ENCODE measurements at places on chromosomes 13 and 19.

GRCh38 chr19:57803594-57804325, 11.0 kb downstream of the ZNF552 start:
- DNase-seq, result no peak

DNA sequence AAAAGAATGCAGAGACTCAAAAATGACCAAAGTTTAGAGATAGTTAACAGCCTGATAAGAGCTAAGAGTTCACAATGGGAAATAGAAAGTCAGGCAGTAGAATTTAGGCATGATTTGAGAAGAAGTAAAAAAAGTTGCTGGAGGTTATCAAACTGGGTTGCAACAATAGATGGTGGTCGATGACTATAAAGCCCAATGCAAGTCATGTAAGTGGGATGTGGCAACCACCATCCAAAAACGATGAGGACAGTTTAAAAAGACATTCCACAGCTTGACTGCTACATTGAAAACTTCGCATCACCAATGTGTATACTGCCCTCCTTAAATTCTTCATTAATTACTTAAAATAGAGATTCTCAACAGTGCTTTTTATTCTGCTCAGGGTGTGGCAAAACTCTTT, 19.7 kb downstream of the ELF1 start:
- no peak for DNase-seq

- DNase-seq, result no peak
Measured at GRCh38 chr19:43353606-43354304, at the start of gene CD177. Gene CD177 (plus strand): TSS chr19:43353686. CDS start chr19:43353715, 29 bp downstream.

DNA sequence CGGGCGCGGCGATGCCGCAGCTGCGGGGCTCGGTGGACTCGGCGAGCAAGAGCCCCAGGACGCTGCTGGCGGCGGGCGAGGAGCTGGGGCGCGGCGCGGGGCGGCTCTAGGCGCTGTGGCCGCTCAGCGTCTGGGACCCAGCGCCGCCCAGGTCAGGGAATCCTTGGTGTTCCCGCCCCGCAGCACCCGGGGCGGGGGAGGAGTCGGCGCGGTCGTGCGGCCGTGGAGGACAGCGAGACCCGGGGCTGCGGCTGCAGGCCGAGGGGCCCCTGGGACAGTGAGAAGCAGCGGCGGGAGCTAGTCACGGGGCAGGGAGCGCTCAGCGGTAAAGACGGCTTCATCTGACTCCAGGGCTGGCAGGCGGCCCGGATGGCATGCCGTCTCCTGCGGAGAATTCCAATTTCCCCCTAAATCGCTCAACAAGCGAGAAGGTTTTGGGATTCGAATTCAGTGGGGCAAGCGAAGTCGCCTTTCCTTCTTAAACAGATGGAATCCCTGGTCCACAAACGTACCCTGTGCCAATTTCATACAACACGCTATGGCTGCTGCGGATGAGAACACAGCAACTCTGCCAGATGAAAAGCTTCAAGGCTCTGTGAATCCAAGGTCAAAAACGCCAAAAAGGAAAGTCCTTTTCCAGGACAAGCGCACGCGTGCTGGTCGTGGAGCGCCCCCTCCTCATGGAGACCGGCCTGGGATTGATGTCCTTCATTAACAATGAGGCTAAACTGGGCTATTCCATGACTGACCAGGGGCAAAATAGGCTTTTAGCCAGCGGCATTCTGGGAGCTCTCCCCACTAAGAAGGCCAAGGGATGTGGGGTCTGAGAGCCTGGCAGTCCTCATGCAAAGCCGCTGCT, 4.2 kb upstream of the ZSCAN4 start:
- DNase-seq, result no peak

DNA sequence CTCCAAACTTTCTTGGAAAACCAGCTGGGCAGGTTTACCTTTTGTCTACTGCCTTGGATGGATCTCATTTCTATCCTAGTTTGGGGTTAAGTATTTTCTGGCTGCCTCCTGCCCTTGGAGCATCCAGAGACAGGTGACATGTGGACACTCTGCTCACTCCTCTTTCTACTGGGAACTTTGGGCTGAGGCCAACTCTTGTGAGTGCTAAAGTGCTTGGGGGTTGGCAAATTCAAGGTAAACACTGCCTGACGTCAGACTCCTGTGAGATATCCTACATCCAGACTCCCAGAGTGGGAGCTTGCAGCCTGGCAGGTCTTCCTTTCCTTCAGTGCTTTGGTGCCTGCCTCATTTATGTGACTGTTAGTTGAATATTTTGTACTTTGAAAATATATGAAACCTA, 388.1 kb downstream of the KCNRG start:
- DNase-seq, result no peak

DNA sequence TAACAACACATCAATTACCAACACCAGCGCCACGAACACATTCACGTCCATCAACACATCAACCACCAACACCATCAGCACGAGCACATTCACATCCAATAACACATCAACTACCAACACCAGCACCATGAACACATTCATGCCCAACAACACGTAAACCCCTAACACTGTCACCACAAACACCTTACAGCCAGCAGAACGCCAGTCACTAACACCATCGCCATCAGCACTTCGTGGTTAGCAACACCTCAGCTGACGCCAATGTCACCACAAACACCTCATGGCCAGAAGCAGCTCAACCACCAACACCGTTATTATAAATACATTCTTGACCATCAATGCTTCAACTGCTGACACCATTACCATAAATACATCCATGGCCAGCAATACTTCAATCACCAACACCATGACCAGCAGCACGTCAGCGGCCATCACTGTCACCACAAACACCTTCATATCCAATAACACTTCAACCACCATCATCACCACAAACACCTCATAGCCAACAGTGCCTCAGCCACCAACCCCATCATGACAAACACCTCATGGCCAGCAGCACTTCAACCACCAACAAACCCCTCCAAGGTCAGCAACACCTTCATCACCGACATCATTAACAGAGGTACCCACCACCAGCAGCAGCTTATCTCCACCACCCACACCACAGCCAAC, 9.4 kb downstream of the FCER2 start:
- no peak for DNase-seq

DNA sequence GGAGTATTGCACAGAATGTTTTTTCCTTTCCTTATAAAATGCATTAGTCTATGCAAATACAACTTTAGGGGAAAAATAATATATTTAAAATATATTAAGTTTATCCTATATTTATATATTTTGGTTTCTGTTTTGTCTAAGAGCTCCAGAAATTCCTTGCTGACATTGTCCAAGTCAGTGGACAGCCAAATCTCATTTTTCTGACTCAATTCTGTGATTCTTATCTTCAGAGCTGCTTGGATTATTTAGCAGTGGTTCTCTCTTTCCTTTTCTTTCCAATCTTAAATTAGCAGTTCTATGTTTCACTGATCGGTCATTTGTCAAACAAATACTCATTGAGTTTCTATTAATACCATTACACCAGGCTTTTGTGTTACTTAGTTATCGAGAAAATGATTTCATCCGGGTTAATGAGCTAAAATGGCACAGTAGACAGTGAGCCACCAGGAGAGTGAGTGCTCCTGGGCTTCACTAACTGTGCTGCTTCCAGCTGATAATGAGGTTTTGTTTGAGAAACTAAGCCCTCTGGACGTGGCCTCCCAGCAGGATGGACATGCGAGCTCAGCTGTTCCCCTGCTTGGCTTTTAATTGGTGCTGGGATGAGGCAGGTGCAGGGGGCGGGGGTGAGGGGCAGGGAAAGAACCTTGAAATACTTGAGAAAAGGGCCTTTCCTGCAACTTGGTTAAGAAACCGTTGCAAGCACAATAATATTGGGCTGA, 44.0 kb downstream of the ATP11A start:
- no peak for DNase-seq

DNA sequence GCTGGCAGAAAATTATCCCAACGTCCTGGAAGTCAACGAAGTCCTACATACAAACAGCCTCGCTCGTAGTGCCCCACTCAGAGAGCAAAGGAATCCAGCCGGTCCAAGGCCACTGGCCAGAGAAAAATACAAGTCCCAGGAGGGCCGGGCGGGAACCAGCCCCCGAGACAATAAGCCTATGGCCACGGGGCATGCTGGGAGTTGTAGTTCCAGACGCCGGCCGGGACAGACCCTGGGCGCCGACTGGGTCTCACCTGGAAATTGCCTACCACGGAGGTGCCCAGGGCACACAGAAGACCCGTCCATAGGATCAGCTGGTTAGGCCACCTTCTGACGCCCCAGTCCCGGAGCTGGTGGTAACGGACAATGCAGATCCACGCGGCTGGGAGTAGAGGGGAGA, 5.4 kb downstream of the TMEM150B start:
- DNase-seq, result no peak

DNA sequence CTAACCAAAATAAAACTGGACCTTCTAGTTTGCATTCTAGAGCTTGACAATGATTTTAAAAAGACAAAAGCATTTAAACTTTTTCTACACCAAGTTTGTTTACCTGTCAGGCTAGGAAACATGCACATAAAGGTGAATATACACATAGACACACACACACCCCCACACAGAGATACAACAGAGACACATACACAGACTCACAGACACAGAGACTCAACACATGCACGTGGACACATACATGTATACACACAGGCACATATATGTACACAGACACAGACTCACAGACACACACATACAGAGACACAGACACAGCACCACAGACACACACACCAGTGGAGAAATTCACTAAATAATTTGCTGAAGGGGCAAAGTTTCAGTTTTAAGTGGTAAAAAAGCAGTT, 155.7 kb downstream of the GPC5 start:
- no peak for DNase-seq

DNA sequence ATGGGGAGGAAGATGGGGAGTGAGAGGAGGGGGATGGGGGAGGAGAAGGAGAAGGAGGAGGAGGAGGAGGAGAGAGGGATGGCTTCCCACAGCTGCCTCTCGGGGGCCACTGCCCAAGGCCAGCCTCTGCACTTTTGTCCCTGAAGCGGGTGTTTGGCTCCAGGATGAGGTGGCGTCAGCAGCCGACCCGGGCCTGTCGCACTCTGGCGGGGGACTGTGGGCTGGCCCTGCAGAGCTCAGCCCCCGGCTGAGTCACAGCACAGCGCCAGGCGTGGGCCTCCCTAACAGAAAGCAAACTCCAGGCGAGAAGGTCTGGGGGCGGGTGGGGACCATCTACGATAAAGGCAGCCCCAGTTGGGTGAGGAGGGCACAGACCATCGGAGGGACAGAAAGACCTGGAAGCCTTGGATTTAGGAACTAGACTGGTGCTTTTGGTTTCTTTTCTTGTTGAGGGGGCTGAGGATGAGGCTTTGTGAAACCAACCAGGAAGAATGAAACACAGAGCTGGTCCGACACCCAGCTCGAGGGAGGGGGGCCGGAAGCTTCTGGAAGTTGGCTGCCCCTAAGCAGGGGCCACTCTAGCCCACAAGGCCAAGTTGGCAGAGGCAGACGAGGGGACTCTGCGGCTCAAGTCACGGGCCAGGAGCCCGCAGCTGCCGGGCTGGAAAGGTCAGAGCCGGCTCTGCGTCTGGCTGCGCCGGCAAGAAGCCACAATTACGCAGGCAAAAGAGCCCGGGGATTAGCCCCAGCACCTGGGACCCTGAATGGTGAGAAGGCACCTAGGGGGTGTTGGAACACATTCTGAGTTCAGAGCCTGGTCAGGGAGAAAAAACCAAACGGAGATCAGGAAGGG, 18.2 kb downstream of the LSM4 start:
- no peak for DNase-seq

DNA sequence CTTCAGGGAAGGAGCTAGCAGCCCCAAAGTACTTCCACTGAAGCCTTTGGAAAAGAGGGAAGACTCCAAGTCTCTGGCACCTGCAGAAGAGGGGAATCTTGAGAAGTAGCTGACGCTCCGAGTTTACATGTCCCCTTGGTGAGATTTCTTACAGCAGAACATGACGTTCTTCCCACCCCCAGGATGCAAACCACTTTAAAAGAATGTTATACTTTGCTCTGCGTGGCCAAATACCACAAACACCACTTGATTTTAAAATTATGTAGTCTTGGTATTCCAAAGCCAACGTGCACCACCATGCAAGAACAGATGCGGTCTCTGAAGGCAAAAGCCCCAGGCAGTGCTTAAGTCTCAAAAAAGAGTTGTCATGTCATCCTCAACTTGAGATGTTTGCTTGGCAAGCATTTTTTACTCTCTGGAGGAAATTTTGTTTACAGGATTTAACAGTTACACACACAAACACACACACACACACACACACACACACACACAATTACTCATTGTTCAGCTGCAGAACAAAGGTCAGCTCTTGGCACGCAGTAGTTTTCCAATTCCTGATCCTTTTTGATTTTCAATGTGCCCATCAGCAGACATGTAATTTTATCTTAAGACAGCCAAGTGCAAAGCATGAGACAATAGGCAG, 106.1 kb downstream of the RGCC start:
- no peak for DNase-seq

GRCh38 chr19:29384656-29385055, 141.1 kb upstream of the VSTM2B start:
- DNase-seq, result no peak

GRCh38 chr13:40920826-40921225, 98.3 kb downstream of the ELF1 start:
- DNase-seq, result no peak

DNA sequence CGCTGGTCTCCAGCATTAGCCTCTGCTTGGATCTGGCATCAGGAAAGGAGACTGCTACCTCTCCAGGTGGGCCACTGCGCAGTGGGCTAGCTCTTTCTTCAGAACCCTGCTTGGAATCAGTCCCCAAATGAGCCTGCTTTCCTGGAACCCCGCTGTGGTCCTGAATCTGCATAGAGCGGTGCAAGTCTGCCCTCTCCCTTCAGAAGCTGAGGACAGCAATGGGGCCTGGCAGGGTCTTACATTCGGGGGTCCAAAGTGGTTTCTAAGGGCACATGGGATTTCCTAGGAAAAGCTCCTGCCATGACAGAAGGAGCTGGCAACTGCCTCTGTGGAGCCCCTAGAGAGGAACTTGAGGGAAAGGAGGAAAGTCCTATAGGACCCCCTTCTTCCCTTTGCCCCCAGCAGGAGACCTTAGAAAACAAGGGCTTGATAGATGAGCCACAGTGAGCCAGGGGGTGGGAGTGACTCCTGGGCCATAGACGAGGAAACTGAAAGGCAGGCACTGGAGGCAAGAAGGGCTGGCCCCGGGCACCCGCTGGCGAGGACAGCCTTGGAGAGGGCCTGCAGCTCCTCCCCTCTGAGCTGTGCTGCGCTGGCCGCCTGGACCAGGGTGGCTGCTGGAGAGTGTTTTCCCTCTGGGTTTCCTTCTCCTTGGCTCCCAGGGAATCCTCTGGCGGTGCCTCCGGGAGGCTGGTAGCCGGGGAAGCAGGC, 1.4 kb upstream of the VSTM2B start:
- DNase-seq, result no peak

- no peak for DNase-seq
Measured at GRCh38 chr19:51687791-51688670, 5.1 kb upstream of the SPACA6 start.
